ENCODE measurements at places on chromosomes 6 and 20.
A peak's percentile ranks its signal among the peaks of the same experiment; 100 is the strongest.

- DNase-seq: no peak
Measured at GRCh38 chr6:22361576-22361975, 64.7 kb upstream of the PRL start.

DNA sequence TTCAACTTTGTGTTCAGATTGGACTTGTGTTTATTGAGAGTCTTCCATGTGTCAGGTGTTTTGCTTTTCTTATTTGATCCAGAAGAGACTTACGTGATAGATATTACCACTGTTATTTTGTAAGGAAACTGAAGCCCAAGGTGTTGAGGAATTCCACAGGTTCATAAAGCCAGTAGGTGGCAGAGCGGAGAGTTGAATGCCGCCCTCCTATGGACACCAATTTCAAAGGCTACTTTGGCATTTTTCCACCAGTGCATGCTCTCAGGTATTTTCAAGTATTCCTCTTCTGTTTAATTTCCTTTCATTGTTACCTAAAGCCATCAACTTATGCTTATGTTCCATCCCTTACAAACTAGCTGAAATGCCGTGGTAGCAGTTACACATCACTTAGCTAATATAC is 14.0 kb upstream of the COL10A1 start:
- no peak for DNase-seq

DNA sequence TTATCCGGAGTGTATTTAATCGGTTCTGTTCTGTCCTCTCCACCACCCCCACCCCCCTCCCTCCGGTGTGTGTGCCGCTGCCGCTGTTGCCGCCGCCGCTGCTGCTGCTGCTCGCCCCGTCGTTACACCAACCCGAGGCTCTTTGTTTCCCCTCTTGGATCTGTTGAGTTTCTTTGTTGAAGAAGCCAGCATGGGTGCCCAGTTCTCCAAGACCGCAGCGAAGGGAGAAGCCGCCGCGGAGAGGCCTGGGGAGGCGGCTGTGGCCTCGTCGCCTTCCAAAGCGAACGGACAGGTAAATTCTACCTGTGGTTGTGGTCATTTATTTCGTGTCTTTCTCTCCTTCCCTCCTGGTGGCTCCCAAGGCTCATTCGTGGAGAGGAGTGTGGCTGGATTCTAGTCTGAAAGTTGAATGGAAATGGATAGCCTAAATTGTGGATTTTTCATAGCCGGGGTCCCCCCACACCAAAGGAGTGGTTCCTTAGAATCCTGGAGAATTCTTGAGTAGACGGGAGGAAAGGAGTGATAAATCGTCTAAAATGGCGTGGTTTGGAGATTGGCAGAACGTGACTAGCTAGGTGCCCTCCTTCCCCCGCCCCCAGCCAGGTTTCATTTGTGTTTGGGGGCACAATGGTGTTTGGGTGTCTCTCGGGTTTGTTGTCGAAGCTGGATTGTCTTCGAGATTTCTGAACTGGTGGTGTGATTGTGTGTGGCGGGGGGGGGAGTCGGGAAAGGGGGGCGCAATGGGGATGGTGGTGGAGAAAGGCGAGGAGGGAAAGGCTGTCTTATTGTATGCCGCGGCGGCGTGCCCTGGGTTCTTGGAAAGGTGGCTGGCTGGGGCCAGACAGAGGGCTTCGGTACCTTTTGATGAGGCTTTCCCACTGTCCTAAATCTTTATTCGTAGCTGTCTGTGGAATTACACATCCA is 673 bp downstream of the MARCKS start:
- no peak for DNase-seq

DNA sequence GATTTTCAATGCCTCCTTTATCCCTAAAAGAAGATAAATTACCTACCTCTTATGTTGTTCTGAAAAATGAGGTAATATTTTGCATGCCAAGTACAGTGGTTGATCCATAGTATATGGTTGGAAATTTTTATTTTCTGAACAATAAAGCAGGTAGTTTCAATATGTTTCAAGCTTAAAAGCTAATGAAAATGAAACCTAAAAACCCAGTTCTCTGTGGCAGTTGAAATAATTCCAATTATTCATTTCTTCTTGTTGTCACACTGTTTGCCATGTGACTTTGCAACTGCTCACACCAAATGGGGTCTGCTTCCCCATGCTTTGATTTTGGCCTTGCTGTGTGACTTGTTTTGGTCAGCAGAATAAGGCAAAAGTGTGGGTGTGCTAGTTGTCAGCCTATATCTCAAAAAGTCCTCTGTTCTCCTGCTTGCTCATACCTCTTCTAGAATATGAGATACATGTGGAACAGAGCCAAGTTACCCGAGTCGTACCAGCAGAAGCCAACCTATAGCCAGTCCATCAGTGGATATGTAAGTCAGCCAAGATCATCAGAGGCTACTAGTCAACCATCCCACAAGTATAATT is 197.2 kb upstream of the THEMIS start:
- peak; percentile 9 for DNase-seq

- DNase-seq: no peak
Measured at GRCh38 chr6:90314514-90314913, 17.9 kb upstream of the BACH2 start.

- DNase-seq: no peak
Measured at GRCh38 chr6:33203443-33204164, 851 bp upstream of the HSD17B8 start.

DNA sequence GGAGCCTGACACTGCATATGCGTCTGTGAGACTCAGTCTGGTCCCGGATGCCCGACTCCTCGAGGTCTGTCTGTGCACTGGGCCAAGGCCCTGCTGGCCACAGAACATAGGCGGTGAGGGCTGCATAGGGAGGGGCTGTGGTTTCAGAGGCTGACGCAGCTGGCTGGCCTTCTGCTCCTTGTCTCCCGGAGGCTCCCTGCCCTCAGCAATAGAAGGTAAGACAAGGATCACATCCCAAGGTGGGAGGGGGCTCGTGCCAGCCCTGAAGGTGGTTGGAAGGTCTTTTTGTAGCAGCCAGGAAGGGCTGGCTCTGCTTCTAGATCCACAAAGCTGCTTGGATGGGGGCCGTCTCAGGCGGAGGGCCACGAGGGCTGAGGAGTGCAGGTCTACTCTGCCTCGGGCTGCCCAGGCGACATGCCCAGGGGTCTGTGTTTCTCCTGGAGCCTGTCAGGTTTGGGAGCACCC is 239.8 kb upstream of the SULF2 start:
- no peak for DNase-seq

DNA sequence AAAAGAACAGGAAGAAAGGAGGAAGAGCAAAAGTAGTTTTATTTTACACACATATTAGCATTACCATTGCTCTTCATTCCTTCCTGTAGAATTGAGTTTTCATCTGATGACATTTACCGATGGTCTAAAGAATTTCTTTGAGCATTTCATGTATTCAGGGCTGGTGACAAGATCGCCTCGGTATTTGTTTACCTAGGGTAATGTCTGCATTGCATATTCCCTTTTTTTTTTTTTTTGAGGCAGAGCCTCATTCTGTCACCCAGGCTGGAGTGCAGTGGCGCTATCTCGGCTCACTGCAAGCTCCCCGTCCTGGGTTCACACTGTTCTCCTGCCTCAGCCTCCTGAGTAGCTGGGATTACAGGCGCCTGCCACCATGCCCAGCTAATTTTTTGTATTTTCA is 19.3 kb downstream of the RAB22A start:
- DNase-seq: no peak

DNA sequence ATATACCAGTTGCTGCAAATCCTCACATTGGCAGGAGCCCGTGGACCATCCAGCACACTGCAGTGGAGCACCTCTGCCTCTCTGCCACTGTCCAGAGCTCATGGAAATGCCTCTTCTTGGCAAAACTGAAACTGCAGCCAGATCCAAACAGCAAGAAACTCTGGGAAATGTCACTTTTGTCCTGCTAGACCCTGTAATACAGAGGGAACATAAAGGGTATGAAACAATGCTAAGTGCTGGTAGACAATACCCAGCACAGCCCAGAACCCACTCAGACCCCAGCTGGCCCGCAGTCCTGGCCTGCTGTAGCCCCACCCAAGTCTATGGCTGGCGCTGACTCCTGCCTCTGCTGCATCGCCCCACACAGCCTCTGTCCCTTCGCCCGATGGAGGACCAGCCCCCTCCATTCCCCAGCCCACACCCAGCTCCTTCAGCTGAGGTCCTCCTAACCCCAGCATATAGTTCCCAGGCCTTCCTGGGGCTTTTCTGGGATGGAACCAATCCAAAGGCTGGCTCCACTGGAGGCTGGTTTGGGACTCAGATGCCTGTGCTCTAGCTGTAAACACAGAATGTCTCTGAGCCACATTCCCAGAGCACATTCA is 242.5 kb downstream of the LRFN2 start:
- DNase-seq: no peak

DNA sequence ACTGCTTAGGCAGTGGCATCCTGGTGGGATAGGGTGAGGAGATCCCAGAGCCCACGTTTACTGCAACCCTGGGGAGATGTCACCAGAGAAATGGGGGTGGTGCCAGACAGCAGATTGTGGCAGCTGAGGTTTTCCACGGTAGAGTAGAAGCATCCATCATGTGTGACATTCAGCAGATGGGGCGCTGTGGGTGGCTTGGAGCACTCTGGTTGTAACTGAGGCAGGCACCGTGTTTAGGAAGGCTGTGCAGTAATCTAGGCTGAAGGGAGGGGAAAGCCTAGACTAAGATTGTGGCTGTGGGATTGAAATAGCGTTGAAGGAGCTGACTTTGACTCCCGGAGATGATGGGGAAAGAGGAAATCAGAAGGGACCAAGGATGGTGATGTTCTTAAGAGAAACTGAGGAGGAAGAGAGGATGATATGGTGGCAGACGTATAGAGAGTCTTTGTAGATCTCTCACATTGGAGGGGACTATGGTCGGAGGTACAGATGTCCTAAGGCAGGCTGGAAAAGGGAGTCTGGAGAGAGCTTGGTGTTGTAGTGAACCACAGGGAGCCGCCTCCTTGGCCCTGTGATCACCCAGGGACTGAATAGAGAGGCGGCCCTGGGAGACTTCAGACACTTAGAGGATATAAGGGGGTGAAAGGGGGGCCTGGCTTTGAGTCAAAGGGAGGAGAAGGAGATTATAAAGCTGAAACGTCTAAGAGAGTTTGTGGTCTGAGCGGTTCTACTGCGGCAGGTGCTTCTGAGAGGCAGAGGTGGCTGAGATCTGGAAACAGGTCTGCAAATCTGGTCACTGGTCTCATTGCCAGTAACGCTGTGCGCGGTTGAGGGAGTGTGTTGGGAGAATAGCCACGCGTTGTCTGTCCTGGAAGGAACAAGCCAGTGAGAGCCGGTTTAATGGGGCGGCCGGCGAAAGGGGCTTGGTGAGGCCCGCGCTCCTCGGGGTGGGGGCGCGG is 792 bp upstream of the MICA start:
- DNase-seq: peak; percentile 41

GRCh38 chr20:10978713-10979112 is 304.9 kb upstream of the JAG1 start:
- DNase-seq: no peak

DNA sequence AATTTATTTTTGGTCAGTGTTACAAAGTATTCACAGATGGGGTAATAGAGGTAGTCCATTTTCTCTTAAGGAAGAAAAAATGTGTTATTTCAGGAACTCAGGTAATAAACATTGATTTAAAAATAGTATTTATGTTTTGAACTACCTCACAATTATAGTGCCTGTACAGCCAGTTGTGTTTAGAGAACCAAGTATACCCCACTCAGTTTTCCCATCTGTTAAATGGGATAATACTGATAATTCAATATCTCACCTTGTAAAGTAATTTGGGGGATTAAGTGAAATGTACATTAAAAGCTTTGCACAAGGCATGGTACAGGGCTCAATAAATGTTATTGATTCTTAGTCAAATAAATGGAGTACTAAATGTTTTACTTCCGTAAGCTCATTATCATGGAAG is 4.7 kb downstream of the ZNF451 start:
- DNase-seq: no peak

- DNase-seq: no peak
Measured at GRCh38 chr20:24676978-24677370, 207.5 kb downstream of the SYNDIG1 start.

GRCh38 chr20:8449123-8449522 is 317.1 kb downstream of the PLCB1 start:
- no peak for DNase-seq

GRCh38 chr6:31190488-31190887 is 20.0 kb upstream of the POU5F1 start:
- no peak for DNase-seq

- no peak for DNase-seq
Measured at GRCh38 chr6:112335736-112336135, 11.4 kb upstream of the RFPL4B start.

DNA sequence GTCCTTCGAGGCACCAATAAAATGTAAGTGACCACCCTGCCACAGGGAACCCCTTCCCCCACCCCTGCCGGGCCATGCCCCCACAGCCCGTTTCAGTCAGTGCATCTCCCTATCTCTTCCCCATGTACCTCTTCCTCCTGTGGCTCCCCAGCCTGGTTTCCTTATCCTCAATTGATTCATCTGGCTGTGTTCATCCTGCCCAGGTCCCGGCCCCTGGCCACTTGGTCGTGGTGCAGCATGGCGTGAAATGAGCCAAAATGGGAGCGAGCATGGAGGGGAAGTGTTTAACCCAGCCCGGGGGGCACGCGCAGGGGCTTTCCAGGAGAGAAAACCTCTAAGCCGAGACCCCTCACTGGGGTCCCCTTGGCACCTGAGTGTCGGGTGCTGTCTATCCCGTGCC is 35.9 kb downstream of the HM13 start:
- DNase-seq: no peak

GRCh38 chr20:10954908-10955580 is 281.2 kb upstream of the JAG1 start:
- no peak for DNase-seq

- DNase-seq: peak; percentile 92
Measured at GRCh38 chr6:135183002-135183531, 2.0 kb downstream of the MYB start.

DNA sequence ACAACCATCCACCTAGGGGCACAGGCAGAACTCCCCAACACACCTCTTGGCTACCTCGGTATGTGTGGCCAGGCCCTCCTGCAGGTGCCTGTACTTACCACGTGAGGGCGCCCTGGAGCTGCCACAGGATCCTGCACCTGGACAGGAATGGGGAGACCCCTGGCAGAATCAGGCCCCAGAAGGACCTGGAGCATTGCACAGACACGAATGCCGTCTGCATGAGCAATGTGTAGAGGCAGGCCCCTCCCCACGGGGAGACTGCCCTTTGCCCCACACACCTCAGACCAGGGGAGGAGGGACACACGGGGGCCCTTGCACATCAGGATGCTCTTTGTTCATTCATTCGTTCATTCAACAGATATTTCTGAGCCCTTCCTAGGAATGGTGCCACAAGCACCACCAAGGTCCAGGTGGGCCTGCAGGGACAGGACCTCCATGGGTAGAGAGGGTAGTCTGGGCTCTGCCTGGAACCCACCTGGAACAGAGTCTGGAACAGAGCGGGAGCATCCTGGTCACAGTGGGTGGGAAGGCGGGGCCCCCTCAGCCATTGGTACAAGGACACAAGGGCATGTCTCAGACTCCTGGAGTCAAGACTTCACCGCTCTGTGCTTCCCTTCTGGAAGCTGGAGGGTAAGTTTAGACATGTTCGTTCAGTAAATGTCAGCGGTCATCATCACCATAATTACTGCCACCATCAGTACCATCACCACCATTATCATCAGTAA is 32.3 kb downstream of the YTHDF1 start:
- DNase-seq: peak; percentile 52

DNA sequence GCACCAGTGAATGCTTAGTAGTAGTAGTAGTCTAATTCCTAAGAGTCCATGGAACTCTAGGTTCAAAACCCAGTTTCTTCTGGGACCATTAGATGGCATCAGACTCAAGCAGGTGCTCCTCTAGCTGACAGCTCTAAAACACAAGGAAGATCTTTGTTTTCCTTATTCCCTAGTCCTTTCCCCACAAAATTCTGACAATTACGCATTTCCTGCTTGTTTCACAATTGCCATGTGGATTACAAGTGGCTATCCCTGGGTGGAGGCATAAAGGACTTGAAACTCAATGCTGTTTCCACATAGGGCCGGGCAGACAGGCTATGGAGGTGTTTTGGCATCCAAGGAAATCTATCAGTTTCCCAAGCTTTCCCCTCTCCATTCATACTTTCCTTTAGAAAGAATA is 9.2 kb upstream of the HLA-DOB start:
- DNase-seq: no peak

All from activated CD4-positive, alpha-beta T cell treated with anti-CD3 and anti-CD28 coated beads, Interleukin-2, amount 50 U/mL, for 16 hours (primary cell).